Motor neuron (in vitro differentiated cells): ENCODE measurements at places on chromosomes 6 and 20. TPM values are rescaled to one million over a fixed set of nuclear protein-coding genes. Genes with fewer than 3 reads are reported as not detected.

The C6orf15 gene
- not detected in 2 replicates for total RNA-seq

The TRAPPC3L gene
- 0.09 and 0.10 TPM in 2 replicates for total RNA-seq

The RAMACL gene
- 1.1 and 1.4 TPM in 2 replicates for total RNA-seq

The SLC29A1 gene
- total RNA-seq: 19.1 and 21.2 TPM in 2 replicates

DNA sequence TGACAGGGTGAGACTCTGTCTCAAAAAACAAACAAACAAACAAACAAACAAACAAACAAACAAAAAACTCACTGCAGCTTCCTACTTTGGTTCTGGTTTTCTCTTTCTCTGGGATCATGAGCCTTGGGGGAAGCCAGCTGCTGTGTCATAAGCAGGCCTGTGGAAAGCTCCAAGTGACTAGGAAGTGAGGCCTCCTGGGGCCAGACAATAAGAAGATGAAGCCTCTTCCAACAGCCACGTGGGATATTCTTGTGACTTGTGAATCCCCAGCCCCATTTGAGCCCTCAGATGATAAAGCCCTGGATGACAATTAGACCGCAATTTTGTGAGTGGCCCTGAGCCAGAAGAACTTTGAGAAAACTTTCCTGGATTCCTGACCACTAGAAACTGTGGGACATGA lies 11.4 kb downstream of the HLA-A start:
- no peak for ATAC-seq

DNA sequence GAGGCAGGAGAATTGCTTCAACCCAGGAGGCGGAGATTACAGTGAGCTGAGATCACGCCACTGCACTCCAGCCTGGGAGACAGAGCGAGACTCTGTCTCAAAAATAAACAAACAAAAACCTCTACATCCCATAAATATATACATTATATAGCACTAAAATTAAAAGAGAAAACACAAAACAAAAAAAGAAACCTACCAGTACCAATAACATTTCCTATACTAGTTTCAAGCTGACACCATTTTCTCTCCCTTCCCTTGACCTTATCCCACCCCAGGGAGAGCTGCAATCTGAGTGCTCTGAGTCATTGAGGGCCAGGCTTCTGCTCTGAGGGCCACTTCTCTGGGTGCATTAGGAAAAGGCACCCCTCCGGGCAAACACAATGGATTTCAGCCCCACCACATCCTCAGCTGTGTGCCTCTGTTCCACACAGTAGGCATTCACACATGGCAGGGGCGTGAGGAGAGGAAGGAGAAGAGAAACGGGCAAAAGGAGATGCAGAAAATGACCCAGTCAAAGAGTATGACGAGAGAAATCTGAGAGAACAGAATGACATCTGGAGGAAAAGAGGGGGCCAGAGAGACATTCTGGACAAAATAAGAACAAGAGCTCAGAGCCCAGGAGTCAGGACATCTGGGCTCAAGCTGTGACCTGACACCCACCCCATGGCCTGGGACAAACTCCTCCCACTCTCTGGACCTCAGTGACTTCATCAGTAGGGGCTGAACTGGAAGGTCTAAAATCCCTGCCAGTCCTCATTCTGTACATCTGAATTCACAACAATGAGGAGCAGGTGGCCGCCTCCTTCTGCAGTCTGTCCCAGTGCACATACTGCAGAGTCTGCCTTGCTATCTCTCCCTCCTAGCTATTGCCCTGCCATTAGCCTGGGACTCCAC lies 18.2 kb downstream of the TRIM26 start:
- ATAC-seq: no peak

- no peak for ATAC-seq
These were observed 38.1 kb upstream of the UST start for GRCh38 chr6:148708707-148709106.

GRCh38 chr20:47764154-47764733 lies 21.0 kb downstream of the SULF2 start:
- ATAC-seq: no peak

DNA sequence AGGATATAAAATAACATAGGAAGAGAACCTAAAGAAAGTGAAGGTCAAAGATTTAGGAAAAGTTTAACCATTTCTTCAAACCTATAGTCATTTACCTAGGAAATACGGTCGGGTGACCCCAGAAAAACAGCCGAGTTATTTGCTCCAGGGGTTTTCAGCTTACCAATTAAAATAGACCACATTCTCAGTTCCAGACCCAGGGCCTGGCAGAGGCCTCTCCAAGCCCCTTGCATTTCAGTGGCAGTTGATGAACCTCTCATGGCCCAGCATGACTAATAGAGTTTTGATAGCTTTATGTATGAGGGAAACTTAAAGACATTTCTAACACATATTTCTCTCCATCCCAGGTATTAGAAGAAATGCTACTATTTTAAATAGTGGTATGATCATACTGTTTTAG lies 113.5 kb downstream of the OGFRL1 start:
- no peak for ATAC-seq

DNA sequence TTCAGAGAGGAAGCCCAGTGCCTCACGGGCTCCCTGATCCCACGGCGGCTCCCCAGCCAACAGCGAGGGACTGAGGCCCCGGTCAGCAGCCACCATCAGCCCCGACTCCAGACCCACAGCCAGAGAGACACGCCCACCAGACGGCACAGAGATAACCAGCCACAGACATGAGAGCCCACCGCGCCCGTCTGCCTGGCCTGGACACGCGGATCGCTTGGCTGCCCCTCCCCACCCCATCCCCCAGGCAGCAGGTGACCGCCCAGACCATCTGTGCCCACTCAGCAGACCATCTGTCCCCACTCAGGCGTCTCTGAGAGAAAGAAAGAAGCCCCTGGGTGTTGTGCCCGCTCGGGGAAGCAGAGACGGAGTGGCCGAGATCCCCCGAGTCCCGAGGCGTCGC lies 55.5 kb upstream of the CHRNA4 start:
- ATAC-seq: no peak
